AG10803 (cell line): ENCODE measurements at places on chromosomes 3 and 15.

- no peak for DNase-seq
These were observed 212.1 kb downstream of the ADAMTS17 start for GRCh38 chr15:100129677-100130076.

DNA sequence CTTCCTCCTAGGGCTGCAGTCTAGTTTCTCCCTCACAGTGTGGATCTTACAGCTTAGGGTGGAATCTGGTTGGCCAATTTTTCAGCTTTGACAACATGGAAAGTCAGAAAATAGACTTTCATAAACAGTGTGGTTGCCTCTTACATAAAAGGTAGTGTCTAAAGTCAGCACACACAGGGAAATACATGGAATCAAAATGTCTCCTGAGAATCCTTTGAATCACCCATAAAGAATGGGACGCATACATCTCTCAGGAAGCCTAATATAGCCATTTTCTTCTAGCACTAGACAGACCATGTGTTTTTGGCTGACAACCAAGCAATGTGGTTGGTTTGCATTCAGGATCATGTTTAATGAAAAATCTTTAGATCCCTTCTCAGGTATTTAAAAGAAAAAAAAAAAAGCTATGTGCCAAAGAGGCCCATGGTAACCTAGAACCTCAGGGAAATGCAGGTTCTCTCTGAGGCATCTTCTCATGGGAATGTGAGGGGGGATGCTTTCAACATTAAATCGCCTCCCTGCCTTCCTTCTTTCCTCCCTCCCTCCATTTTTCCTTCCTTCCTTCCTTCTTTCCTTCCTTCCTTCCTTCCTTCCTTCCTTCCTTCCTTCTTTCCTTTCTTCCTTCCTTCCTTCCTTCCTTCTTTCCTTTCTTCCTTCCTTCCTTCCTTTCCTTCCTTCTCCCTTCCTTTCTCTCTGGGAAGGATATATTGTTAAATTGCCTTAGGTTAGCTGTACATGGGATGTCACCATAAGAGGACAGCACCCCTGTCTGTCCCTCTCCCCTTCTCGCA, 34.3 kb upstream of the ZBTB38 start:
- peak; percentile 13 for DNase-seq

DNA sequence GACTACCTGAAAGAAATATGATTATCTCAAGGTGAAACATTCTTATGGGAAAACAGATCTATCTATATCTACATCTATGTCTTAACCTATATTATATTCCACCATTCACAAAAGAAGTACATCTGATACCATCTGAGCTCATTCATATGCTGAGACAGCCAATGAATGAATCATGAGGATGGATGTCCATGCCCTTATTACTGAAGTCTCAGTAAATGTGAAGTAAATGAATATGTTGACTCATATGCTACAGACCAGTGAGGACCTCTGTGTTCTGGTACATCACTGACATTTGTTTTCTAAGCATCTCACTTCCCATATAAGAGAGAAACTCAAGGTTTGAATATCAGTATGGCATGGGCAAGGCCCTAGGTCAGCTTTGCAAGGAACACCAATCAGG, 311.2 kb upstream of the TMC3 start:
- no peak for DNase-seq

DNA sequence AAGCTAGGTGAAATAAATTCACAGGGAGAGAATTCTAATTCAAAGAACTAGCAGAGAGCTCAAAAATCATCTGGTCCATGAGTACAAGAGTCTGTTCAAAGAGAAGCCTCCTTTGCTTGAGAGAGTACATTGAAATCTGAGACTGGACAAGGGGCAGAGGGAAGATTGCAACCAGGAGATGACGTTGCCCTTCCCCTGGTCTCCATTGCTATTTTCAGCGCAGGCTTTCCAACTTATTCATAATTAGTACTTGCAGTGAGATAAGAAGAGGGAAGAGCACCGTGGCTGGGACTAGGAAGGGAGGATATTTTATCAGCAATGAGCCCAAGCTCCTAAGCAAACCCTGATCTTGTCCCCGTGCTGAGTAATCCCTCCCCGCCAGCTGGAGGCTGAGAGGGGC, 251.8 kb upstream of the RORA start:
- DNase-seq: no peak

DNA sequence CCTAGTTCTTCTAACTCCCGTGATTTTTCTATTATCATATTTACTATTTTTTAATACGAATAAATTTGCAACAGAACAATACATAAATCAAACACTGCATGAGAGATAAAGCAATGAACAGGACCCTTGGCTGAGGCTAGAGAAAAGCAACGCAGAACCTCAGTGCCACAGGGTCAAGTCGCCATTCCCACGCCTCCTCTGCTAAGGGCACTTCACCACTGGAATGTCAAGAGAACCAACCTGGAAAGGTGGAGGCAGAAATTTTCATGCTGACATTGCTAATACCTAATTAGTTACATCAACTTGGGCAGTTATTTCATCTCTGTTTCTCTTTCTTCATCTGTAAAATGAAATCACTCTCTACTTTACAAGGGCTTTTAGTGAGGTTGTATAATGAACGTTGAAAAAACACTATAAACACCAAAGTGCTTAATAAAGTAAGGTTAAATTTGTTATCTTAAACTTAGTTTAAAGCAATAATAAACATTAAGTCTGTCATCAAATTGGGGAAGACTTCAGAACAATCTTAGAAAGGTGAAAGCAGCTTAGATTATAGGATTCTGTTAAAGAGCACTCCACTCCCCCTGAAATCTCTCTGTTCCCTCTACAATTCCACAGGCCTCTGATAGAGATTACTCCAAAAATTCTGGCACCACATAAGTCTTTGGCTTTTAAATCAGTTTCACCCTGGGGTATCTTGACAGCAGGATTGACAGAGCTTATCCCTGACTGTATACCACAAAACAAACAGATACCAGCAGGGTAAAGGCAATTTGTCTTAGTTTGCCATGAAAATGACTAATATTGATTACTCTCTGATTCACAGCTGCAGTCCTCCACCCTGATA, 41.9 kb downstream of the PLCH1 start:
- no peak for DNase-seq

DNA sequence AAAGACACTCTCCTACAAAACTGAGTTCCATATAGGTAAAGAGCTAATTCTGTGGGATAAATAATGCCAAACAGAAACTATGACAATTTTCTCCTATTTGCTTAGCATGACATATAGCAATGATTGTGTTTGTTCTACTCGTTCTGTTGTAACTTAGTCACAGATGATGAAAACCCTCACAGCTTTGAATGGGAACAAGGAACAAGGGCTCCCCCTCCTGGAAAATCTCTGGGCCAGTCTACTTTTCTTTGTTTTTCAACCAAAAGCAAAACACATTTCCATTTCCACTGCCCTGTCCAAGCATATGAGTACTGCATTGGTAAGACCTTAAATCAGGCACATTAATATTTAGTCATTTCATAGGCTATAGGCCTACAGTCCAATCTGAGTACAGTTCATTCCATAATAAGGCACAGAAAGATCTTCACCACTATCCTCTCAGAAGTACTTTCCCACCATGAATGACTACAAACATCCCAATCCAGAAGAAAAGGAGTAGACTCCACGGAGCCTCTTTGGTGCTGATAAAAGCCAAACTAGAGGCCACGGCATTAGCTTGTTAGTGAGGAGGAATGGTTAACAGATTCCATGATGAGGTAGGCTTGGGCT, 67.1 kb downstream of the ATP8B4 start:
- peak; percentile 89 for DNase-seq

DNA sequence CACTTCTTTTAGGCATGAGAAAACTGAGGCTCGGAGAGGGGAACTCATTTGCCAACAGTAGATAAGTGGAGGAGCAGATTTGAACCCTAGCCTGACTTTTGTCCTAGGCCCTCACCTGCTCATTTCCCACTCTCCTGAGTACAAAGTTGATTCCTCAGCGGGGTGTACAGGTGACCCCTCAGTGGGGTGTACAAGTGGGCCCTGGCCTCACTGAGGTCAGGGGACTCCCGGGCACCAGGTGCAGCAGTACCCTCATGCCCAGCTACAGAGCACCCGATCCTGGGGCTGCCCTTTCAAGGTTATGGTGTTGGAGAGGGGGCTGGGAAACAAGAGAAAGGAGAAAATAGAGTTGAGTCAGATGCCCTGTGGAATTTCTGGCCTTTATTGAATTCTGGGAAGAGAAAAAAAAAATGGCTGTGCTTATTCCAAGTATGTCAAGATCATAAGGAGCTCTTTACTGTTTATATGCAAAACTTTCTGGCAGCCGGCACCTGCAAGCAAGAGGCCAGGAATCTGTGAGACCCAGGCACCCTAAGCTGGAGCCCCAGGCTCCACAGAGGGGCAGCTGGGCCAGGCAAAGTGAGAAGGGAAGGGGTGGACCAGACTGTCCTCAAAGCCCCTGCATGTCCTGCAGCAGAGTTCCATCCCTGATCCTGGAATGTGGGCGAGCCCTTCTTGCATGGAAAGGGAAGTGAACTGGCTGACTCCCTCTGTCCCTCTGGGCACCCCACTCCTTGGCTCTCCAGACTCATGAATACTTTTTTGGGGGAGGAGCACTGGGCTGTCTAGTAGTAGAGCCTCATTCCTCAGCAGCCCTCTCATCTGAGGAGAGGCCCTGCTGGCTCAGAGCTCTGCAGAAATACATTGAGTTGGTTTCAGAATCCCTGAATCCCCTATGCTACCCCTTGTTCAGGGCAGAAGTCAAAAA, 43.1 kb downstream of the AMOTL2 start:
- DNase-seq: peak; percentile 91

GRCh38 chr3:184222521-184222920, 6.9 kb upstream of the VWA5B2 start:
- peak; percentile 3 for DNase-seq

GRCh38 chr3:187044867-187045552, 94.3 kb downstream of the RPL39L start:
- no peak for DNase-seq

GRCh38 chr3:121592856-121593702, at the start of gene FBXO40:
Gene FBXO40 (plus strand): TSS chr3:121593379. CDS start chr3:121620576, 27,197 bp downstream.
- no peak for DNase-seq

DNA sequence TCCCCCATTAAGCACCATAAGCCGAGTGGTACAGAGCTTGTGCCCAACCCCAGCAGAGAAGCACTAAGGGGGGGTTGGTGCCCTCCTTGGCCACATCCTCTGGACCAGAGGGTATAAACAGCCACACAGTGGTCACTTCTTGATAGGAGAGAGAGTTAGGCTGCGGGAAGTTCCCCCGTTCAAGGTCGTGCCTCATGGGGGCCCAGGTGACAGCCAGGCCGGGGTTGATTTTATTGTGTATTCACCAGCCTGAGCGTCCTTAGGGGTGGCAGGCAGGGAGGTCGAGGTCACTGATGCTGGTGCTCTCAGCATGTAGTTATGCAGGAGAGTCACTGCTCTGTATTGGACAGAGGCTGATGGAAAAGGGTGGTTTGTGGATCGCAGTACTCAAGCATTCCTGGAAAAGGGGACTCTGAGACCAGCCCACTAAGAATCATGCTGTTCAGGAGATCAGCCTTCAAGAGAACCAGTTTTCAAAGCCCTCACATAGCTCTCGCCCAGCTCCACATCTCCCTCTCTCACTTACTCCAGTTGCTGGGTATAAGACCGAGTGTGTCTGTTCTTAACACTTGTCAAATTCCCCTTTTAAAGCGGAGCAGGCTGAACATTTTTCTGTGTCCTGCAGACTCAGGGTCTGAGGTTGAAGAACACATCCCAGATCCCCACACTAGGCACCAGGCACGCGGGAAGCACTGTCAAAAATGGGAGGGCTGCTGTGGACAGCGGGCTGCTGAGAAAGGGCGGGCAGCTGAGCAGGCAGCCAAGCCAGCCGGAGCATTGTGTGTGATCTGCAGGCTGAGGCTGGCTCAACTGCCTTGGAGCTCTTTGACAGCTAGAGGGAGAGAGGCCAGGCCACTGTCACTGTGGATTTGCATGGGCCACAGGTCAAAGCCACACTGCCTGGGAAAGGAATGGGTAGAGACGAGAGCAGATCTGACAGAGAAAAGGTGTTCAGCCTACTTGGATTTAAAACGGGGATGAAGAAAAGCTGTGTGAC, 279.3 kb upstream of the LRRFIP2 start:
- no peak for DNase-seq

DNA sequence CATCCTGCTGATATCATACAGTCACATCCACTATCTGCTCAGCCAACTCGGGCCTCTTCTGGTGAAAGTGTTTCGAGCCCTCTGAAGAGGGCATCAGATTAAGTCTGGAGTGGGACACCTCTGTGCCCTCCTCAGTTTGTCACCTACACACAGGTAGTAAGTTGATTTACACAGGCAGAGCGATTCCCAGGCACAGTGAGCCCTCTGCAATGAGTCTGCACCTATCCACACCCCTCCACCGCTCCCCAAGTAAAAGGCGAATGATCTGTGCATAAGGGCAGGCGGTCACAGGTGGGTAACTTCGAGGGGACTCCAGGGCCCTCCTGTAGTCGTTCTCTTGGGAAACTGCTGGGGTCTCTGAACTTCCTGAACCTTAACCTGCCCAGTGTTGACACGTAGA, 152.0 kb downstream of the ATP10A start:
- DNase-seq: no peak

DNA sequence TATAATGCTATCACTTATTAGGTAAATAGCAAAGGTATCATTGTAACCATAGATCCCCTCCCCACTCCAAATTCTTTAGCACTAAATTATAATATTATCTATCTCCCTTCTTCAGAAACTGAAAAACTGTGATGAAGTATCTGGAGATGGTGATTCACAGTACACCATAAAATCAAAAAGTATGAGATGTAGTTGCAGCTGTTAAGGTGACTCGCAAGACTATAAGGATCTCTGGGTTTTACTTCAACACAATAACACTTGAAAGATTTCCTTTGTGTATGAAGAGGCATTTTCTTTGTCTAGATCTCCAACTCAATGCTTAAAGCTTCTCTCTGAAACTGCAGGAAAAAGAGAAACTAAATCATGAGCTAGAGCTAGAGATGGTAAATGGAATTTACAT, 46.9 kb downstream of the IFT57 start:
- DNase-seq: no peak

DNA sequence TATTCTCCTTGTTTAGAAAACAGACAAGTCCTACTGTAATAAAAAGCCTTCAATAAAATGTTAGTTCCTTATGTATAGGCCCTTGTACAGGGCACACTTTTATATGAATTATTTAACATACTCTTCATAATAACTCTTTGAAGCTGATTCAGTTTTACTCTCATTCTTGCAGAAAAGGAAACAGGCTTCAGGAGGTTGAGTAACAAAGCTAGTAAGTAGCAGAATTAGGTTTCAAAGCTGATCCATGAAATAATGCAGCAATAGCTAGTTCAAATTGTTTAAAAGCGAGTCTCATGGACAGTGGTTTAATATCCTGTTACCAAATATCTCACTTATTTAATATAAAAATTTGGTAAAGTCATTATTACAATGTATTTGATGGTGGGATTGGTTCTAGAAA, 25.0 kb downstream of the TCF12 start:
- peak; percentile 69 for DNase-seq

- no peak for DNase-seq
These were observed 9.4 kb downstream of the ESYT3 start for GRCh38 chr3:138443521-138444503.

GRCh38 chr3:141625506-141625905, 112.6 kb upstream of the RNF7 start:
- peak; percentile 33 for DNase-seq

DNA sequence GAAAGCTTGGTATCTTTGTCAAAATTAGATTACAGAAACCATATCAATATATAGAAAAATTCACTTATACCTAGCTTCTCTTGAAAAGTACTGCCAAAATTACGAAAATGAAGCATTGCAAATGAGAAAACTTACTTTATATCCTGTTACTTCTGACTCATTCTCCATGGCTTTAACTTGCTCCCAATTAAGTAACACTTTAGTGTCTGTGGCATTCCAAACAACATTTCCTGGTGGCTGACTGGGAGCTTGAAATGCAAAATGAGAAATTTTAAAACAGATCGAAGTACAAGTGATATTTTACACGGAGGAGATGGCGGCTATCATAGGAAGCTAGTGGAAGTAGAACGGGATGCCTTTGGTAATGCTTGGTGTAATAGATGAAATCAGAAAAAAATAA, 347.3 kb downstream of the CNTN3 start:
- peak; percentile 50 for DNase-seq
